ENCODE measurements at places on chromosomes 4 and X.

- DNase-seq = no peak
Measured at GRCh38 chr4:41359422-41359775, 102.7 kb downstream of the UCHL1 start.

GRCh38 chrX:98480606-98481005 lies 1596.9 kb downstream of the RPA4 start:
- DNase-seq = no peak

DNA sequence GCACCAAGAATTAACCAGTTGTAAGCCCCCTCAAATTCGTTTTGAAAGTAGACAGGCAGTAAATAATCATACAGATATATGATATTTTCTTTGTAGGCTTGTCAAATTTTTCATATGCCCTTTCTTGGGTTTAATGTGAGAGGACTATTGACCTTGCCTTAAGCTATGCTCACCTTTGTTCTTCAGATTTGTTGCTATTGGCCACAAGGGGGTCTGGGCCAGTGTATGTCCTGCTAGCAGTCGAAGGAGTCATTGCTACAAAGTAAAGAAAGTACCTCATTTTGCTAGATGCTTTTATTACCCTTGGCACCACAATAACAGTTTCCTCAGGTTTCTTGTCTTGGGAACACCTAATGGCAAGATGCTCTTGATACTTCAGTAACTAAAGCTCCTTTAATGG lies 51.7 kb downstream of the IGSF1 start:
- no peak for DNase-seq

DNA sequence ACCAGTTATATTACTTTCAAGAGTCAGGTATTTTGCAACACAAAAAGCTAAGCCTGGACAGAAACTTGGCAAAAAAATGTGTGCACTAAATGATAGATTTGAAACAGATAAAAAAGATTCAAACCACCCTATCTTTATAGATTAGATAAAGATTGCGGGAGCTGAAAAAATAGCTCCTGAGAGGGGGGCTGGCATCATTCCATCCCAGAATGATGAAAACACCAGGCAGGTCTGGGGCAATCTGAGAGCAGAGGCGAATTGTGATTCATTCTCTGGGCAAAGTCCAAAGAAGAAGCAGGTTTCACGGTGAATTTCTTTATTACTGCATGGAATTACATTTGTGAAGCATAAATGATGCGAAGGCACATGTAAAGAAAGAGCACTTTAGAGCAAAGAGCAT lies 168.5 kb upstream of the DMD start:
- DNase-seq = no peak

DNA sequence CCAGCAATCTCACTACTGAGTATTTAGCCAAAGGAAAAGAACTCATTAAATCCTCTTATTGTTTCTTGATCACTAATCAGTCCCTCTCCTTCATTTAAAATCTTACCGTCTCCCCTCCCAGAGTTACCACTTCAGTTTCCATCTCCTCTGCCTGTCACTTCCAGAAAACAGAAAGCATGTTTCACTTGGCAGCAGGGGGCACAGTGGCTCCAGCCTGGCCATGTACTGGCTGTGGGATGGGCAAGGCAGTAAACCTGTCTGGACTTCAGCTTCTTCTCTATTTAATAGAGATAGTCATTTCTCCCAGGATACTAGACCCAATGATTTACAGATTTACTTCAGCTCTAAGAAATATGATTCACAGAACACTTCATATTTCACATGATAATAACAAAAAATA lies 63.2 kb downstream of the CD40LG start:
- DNase-seq = no peak

- DNase-seq = no peak
Measured at GRCh38 chrX:153557618-153558355, 40.3 kb downstream of the ATP2B3 start.
